ENCODE measurements at places on chromosomes 3 and 15.

DNA sequence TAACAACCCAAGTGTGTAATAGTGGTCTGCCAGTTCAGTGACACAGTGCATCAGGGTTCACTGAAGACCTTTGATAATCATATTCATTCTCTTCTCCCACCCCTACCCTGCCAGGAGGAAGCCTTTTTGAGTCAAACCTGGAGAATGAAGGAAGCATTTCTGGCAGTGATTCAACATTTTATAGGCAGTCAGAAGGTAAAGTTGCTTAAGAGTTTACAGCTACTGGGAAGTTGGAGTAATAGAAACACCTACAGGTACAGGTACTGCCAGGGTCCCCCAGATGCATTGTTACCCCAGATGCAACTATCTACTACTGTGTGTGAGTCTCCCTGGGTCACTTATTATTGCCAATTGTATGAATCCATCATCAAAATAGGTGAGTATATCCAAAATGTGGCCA, 146.9 kb upstream of the EIF1B start:
- no peak for DNase-seq

- no peak for DNase-seq
Measured at GRCh38 chr3:136078421-136079364, 113.2 kb downstream of the PPP2R3A start.

DNA sequence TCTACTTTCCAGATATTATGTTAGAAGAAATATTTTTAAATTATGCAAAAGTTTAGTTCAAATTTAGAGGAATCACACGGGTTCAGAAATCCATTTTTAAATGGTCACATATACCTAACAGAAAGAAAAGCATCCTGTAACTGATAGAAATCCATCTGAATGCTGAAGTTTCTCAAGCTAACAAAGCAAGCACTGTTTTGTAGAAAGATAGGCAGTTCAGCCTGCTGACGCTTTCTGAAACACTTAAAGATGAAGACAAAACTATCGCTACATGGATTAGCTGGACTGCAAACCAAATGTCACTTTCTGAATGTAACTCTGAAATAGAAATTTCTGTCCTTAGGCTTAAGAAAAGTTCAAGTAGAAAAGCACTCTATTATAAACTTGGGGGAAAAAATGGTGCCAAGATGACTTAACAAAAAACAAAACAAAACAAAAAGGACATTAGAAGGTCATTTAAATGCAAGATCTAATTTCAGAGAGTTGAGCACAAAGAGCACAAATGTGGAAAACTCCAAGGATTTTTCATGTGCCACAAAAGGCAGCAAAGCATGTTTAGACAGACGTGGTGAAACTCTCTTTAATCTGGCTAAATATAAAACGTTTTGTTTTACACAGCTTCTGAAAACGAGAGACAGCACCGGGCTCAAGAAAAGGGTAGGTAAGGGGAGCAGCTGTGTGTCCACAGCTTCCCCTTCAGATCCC, 1.2 kb downstream of the PLOD2 start:
- DNase-seq = no peak

GRCh38 chr15:70160803-70161565, 63.3 kb upstream of the TLE3 start:
- DNase-seq = no peak
